ENCODE measurements at places on chromosomes 5 and 9.

DNA sequence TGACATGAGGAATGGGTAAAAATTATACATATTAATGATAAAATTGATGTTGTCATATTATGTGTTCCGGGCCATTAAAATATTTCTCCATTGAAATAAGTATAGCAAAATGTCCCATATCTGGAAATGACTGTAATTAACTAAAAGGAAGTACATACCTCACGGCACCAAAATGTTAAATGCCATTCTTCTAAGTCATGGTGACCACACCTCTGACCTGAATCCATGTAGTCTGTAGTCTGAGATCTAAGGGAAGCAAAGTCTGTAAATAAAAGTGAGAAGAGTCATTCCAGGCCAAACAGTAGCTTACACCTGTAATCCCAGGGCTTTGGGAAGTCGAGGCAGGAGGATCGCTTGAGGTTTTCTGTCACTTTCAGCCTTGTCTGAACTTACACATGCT lies 8.7 kb upstream of the GDA start:
- no peaks in the 10 kb centered on the region for H3K36me3 ChIP-seq
- H3K4me3 ChIP-seq, result no peak overlapping the region
- no peaks in the 10 kb centered on the region for H3K27me3 ChIP-seq
- H3K4me1 ChIP-seq, result no peaks in the 10 kb centered on the region

DNA sequence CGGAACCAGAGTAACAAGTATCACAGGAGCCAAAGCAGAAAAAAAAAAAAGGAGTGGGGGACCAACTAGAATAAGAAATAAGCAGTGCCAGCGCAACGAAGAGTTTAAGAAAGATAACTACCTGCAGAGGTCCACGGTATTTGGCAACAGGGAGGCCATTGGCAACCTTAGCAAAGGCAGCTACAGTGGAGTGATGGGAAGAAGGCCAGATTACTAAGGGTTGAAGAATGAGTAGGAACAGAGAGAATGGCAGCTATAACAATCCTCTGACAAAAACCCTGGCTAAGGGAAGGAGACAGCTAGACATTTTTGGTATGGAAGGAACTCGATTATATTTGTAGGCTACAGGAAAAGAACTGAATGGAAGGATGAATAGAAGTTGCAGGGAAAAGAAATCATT lies 93.4 kb upstream of the DMAC1 start:
- no peak overlapping the region for H3K4me3 ChIP-seq
- H3K36me3 ChIP-seq, result no peaks in the 10 kb centered on the region
- H3K27me3 ChIP-seq, result no peaks in the 10 kb centered on the region
- DNase-seq, result no peak

DNA sequence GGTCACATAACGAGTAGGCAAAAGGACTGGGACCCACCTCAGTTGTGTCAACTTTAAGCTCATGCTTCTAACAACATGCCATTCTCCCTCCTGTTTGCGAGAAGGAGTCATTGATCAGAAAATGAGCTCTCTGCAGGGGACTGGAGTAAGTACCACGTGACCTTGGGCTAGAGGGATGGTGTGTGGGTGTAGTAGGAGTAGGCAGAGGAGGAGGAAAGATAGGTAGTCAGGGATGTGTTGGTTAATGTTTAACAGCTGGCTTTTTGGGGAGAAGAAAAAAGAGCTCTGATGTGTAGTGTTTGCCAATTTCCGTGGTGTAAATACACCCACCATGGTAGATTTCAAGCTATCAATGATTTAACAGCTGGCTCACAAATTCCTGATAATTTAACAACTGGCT lies 160.3 kb upstream of the TBC1D2 start:
- no peak for DNase-seq
- no peaks in the 10 kb centered on the region for H3K4me1 ChIP-seq
- no peak overlapping the region for H3K27ac ChIP-seq
- H3K4me3 ChIP-seq, result no peak overlapping the region
- H3K36me3 ChIP-seq, result no peaks in the 10 kb centered on the region

GRCh38 chr5:172648013-172648381 lies 6.9 kb downstream of the NEURL1B start:
- H3K27ac ChIP-seq, result peak overlapping the region; percentile 67
- peaks cover 5% of the 10 kb centered on the region for H3K36me3 ChIP-seq
- peaks cover 31% of the 10 kb centered on the region for H3K4me1 ChIP-seq

GRCh38 chr5:31232273-31232888 lies 38.9 kb downstream of the CDH6 start:
- no peaks in the 10 kb centered on the region for H3K27me3 ChIP-seq
- DNase-seq, result no peak
- H3K27ac ChIP-seq, result no peak overlapping the region
- H3K4me3 ChIP-seq, result no peak overlapping the region
- peaks cover 10% of the 10 kb centered on the region for H3K4me1 ChIP-seq

GRCh38 chr9:107389617-107390071 lies 99.9 kb downstream of the KLF4 start:
- peak overlapping the region; percentile 69 for H3K27ac ChIP-seq
- peaks cover 41% of the 10 kb centered on the region for H3K4me1 ChIP-seq
- H3K4me3 ChIP-seq, result no peak overlapping the region
- H3K36me3 ChIP-seq, result no peaks in the 10 kb centered on the region
- peak; percentile 42 for DNase-seq
- no peaks in the 10 kb centered on the region for H3K27me3 ChIP-seq

DNA sequence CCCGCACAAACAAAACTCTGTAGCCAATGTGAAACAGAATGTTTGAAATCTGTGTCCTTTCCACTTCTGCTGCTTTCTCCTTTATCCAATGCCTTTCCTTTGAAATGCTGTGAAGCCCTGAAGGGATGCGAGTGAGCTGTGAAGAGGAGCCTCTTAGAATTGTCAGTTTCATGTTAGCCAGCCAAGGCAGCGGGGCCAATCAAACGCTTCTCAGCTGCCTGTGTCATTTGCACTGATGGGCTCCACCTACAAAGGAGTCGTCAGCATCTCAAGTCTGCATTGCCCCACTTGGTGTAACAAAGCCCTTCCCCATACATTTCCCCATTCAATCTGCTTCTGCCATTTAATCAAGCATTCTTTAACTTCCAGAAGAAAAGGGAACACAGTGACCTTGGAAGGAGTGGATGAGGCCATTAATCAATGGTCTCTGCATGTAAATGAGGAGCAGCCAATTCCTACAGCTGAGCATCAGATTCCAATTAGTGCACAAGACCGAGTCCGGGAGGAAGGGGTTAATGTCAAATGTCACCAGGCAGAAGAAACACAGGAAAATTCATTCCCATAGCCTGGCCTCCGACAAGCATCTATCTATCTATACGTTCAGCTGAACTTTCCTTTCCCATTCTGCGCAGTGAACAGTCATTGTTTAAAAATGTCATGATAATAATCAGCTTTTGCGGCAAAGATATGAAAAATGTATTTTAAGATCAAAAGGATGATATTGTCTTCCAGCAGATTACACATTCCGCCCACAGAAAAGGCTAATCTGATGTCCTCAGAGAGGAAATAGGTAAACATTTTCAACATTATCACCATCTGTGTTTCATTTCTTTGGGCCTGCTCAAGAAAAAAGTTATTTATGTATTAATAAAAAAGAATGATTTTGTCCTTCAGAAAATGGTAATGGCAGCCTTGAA lies 154.6 kb downstream of the FSTL4 start:
- no peak for DNase-seq
- no peaks in the 10 kb centered on the region for H3K36me3 ChIP-seq
- no peaks in the 10 kb centered on the region for H3K4me1 ChIP-seq
- H3K4me3 ChIP-seq, result no peak overlapping the region

- H3K36me3 ChIP-seq, result no peaks in the 10 kb centered on the region
- no peak overlapping the region for H3K4me3 ChIP-seq
- H3K27ac ChIP-seq, result no peak overlapping the region
- H3K27me3 ChIP-seq, result no peaks in the 10 kb centered on the region
Measured at GRCh38 chr5:90056911-90057705, 352.4 kb downstream of the CETN3 start.

GRCh38 chr9:128022886-128023285 lies 42.1 kb upstream of the EEIG1 start:
- DNase-seq, result no peak
- H3K36me3 ChIP-seq, result no peaks in the 10 kb centered on the region
- no peaks in the 10 kb centered on the region for H3K4me1 ChIP-seq
- no peak overlapping the region for H3K4me3 ChIP-seq
- H3K27ac ChIP-seq, result no peak overlapping the region

DNA sequence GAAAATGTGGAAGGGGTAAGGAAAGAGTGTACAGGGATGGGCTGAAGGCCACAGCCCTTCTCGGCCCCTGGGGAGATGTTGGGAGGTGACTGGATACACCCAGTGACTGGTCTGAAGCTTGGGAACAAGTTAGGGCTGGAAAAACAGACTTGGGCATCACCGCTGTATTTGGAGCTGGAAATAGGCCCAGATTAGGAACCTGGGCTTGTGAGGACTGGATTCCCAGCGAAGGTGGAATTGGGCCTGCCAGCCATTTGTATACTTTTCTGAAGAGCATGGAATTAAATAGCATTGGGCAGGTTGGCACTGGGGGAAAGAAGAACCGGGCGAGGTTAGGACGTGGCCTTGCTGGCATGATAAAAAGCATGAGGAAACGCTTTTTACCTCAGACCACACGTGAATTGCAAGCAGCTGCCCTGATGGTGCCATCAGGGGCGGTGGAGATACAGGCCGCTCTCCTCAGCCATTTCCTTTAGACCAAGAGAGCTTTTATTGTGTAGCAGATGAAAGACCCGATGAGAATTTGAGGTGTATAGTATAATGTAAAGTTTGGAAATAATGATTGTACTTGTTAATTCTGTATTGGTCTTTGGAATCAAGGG lies 37.8 kb downstream of the OTULIN start:
- no peak overlapping the region for H3K27ac ChIP-seq
- no peak for DNase-seq
- peaks cover 28% of the 10 kb centered on the region for H3K4me1 ChIP-seq

- H3K27ac ChIP-seq, result no peak overlapping the region
- H3K4me1 ChIP-seq, result no peaks in the 10 kb centered on the region
- no peak for DNase-seq
- no peaks in the 10 kb centered on the region for H3K27me3 ChIP-seq
Measured at GRCh38 chr5:2178528-2178927, 295.8 kb upstream of the IRX4 start.

GRCh38 chr5:135323227-135323626 lies 75.8 kb downstream of the MACROH2A1 start:
- no peaks in the 10 kb centered on the region for H3K36me3 ChIP-seq
- no peaks in the 10 kb centered on the region for H3K27me3 ChIP-seq
- no peak for DNase-seq

DNA sequence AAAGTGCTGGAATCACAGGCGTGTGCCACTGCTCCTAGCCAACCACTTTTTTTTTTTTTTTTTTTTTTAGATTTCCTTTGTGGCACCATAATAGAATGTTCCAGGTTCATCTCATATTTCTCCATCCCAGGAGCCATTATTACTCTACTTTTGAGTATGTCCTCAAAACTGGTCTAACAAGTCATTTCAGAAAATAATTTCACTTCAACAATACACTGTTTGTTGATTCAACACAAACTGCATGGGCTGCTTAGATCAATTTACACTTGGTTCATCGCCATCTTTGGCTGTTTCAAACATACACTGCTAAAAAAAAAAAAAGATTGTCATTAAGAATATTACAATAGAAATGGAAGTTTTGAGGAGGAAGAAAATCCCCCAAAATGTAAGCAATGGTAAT lies 57.9 kb downstream of the CSNK1A1 start:
- H3K27me3 ChIP-seq, result no peaks in the 10 kb centered on the region
- H3K4me3 ChIP-seq, result no peak overlapping the region
- no peaks in the 10 kb centered on the region for H3K36me3 ChIP-seq
- H3K4me1 ChIP-seq, result peaks cover 55% of the 10 kb centered on the region
- H3K27ac ChIP-seq, result no peak overlapping the region

- DNase-seq, result no peak
- H3K27ac ChIP-seq, result no peak overlapping the region
- H3K36me3 ChIP-seq, result no peaks in the 10 kb centered on the region
- H3K4me3 ChIP-seq, result no peak overlapping the region
Measured at GRCh38 chr9:116387934-116388698, 234.5 kb downstream of the PAPPA start.
